Thymus (tissue), 14 donors: ENCODE measurements at places on chromosomes 13 and 19.
A peak's percentile ranks its signal among the peaks of the same experiment; 100 is the strongest.

- no peak for DNase-seq
Observed at GRCh38 chr13:29195456-29195855, 375.3 kb downstream of the MTUS2 start.

DNA sequence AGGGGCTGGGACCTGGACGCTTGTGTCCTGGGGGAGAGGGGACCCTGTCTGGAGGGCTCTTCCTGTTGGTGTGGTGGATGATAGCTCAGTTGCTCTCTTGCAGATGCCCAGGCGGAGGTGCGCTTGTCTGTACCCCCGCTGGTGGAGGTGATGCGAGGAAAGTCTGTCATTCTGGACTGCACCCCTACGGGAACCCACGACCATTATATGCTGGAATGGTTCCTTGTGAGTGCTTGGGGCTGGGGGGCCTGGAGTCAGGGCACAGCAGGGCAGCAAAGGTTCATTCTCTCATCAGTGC lies 2.2 kb downstream of the BCAM start:
- DNase-seq: no peak

- peak; percentile 41 for DNase-seq
Observed at GRCh38 chr19:45164577-45165335, 4.0 kb upstream of the NKPD1 start.

DNA sequence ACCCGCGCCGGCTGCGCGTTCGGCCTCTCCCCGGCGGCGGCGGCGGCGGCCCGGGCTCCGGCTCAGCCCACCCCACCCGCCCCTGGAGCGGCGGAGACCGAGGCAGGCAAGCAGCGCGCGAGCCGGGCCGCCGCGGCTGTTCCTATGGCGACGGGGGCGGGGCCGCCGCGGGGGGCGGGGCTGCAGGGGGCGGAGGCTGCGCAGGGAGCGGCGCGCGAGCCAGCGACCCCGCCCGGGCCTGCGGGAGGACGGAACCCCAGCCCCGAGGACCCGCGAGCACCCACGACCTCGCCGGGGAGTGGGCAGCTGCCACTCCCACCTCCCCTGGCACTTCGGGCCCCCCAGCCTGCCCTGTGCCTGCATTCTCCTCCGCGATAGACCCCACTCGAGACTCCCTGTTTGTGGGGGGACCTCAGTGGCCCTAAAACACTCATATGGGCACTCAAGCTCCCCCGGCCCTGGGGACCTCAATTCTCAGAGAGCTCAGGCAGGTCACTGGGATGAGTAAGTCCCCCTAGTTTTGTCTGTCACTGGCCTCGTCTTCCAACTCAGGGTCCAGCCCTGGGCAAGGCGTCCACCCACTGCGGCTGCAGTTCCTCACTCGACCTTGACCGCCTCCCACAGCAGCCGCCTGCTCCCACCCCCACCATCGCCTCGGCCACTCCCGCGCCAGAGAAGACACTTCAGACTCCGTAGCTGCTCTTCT lies at the start of gene CTXN1:
Gene CTXN1, minus strand, starts transcription at position 115 of the 706 bp plus-strand sequence. CDS start 597 bp downstream, outside the sequence.
- DNase-seq: no peak

DNA sequence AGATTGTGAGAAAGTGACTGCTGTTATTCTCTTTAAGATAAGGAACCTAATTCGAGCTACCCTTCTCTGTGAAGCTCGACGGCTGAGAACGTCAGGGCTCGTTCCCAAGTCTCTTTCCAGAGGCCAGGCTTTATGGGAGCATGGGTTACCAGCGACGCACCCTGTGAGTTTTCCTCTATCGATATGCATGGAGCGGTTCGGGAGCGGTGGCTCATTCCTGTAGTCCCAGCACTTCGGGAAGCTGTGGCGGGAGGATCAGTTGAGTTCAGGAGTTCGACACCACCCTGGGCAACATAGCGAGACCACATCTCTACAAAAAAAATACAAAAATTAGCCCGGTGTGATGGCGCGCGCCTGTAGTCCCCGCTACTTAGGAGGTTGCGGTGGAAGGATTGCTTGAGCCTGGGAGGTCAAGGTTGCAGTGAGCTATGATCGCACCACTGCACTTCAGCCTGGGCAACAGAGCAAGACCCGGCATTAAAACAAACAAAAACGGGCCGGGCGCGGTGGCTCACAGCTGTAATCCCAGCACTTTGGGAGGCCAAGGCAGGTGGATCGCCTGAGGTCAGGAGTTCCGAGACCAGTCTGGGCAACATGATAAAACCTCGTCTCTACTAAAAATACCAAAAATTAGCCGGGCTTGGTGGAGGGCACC lies 681 bp upstream of the ZNF606 start:
- no peak for DNase-seq

DNA sequence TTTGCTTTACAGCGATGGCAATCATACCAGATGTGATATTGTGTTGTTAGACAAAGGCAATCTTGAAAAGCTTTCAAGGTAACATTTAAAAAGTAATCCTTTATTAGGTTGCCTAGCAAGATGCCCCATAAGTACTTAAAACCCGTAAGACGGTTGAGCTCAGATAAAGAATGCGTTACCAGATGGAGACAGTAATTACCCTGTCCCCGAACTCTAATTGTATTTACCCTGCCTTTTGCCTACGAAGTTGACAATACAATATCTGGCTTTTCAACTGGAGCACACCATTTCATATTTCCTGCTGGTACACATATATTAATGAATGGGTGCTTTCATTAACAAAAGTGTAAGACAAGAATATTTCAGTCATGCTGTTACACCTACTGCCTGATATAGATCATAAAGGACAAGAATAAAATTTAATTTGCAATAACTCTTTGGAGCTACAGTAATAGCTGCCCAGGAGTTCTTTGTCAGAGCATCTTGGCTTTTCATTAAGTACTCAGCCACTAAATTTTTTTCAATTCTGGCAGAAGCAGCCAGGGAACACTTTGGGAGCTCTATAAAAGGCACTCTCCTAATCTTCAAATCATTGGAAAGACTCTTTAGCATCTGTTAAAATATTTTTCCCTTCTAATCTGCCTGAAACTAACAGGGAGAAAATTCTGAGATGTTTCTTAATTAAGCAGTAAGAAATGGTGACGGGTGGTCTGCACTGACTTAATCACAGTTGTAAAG lies 63.8 kb downstream of the DCT start:
- no peak for DNase-seq

DNA sequence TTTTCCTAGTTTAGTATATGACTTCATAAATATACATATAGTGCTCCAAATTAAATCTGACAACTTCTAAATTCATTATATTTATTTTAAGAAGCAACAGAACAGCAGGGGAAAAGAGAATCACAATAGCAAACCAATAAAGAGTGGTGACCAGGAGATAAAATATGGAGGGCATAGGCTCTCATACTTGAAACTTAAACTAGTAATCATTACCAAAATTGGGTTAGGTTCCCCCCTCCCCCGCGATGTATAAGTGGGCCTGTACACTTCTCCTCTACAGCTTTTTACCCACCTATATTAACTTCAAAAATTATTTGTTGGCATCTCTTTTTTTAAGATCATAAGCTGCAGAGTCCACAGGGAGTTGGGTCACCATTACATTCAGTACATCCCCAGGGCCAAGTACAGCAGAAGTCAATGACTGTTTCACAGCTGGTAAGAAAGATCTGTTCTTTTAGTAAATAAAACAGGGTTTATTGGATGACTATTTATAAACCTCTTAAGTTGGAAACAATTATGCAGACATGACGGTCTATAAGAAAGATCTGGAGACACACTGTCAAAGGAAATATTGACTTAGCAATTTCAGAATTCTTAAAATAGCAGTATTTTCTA lies 29.4 kb downstream of the KLF12 start:
- DNase-seq: no peak

DNA sequence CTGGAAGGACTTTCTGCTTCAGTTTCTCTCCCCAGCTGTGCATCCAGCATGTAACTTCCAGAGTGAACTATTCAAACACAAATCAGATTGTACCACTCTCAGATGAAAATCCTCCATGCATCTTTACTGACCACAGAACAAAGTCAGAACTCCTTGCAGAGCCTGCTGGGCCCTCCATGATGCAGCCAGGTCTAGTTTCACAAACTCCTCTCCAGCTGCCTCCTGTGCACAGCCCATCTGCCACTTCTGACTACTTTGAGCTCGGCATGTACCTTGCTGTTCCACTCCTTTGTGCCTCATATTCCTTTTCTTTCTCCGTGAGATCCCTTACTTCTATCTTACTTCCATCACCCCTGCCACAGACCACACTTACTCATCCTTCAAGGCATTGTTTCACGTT lies 31.4 kb downstream of the NALCN start:
- DNase-seq: no peak

DNA sequence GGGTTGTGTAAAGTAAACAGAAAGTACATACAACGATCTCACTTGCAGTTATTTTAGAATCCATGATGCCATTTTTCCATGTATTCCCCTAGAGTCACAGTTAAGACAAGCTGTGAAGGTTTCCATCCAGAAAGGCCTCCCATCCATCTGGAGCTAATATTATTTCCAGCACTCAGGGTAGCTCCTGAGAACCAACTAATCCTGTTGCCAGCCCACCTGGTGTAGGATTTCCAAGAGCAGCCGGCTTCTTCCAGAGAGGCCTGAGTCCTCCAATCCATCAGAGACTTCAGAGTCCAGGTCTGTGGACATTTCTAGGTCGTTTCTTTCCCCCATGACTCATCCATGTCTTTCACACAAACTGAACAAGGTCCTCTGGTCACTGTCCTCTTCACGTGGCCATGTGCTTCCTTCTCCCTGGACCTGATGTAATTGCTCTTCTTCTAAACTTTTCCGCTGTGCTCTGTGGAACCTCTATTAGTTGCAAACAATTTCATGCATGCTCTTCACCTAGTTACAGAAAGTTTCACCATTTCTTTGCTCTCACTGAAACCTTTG lies 270.3 kb upstream of the TMTC4 start:
- DNase-seq: no peak

GRCh38 chr13:97945792-97946419 lies 7.6 kb upstream of the IPO5 start:
- no peak for DNase-seq

DNA sequence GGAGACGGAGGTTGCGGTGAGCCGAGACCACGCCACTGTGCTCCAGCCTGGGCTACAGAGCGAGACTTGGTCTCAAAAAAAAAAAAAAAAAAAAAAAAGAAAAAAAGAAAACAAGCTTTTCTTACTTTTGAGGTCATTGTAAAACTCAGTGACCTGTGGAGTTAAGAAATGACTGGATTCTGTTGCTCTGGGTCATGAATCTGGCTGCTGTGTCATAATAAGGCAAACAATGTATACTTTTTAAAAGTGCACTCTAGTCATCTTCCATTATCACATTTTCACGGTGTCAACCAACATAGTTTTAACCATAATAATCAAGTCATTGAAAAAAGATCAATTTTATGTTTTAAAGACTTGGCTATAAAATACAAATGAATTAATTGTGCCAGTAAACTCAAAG lies 1186.6 kb downstream of the DIAPH3 start:
- DNase-seq: no peak

- peak; percentile 100 for DNase-seq
Observed at GRCh38 chr19:38849860-38850435, at the start of gene HNRNPL. HNRNPL (minus strand) TSS chr19:38849986; CDS start chr19:38849966, 20 bp downstream.
